HCT116 (cell line): ENCODE measurements at places on chromosomes 1 and 21. TPM values are rescaled to one million over a fixed set of nuclear protein-coding genes. Genes with fewer than 3 reads are reported as not detected.

DNA sequence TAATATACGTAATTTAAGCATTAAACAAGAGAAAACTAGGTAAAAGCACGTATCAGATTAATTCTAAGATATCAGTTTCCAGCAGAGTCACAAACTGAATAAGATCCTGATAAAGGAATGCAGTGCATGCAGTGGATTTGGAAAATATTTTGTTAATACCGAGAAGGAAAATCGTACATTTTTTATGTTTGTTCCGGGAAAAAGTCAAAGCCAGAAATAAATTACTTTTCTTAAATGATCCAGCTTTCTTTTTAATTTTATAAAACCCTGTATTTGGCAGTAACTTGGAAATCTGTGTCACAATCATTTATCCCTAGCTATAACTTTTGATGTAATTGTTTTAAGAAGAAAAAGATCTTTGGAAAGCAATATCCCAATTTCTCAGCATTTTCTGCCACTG is 955 bp downstream of the PALMD start:
- DNase-seq: no peak
- no peak overlapping the region for H3K4me3 ChIP-seq
- no peak overlapping the region for H3K27ac ChIP-seq

- no peak for DNase-seq
- no peaks in the 10 kb centered on the region for H3K27me3 ChIP-seq
- H3K36me3 ChIP-seq: no peaks in the 10 kb centered on the region
- no peak overlapping the region for H3K4me3 ChIP-seq
- no peak overlapping the region for H3K27ac ChIP-seq
- H3K4me1 ChIP-seq: peaks cover 5% of the 10 kb centered on the region
Measured at GRCh38 chr1:92995441-92996430, 34.5 kb upstream of the DIPK1A start.

- no peak overlapping the region for H3K4me3 ChIP-seq
- no peak overlapping the region; the same call in 1 of the 2 replicates for H3K27ac ChIP-seq
- no peaks in the 10 kb centered on the region for H3K27me3 ChIP-seq
- no peaks in the 10 kb centered on the region for H3K36me3 ChIP-seq
- H3K4me1 ChIP-seq: peaks cover 17% of the 10 kb centered on the region
Measured at GRCh38 chr1:10685808-10686403, 110.5 kb downstream of the CASZ1 start.

GRCh38 chr1:184562806-184563205 is 176.0 kb downstream of the C1orf21 start:
- H3K4me3 ChIP-seq: no peak overlapping the region
- no peak for DNase-seq
- H3K36me3 ChIP-seq: no peaks in the 10 kb centered on the region
- no peaks in the 10 kb centered on the region for H3K4me1 ChIP-seq
- no peaks in the 10 kb centered on the region for H3K27me3 ChIP-seq

- no peaks in the 10 kb centered on the region for H3K27me3 ChIP-seq
- H3K27ac ChIP-seq: no peak overlapping the region
- DNase-seq: no peak
- no peaks in the 10 kb centered on the region for H3K4me1 ChIP-seq
- H3K4me3 ChIP-seq: no peak overlapping the region
Measured at GRCh38 chr1:147235822-147236221, 6.7 kb upstream of the CHD1L start.

DNA sequence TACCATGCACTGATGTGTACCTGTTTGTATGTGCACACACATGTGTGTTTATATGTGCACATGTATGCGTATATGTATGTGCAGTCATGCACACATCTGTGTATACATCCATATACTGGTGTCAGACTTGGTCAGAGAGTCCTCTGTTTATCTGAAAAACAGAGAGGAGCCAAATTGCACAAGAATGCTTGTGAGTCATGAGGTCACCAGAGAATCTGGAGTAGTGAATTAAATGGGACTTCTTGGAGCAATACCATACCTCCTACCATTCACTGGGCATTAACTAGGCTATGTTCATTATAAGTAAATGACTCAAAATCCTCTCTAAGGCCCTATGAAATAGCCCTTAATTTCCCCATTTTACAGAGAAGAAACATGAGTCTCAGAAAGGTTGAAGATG is 272.1 kb upstream of the C1orf87 start:
- H3K27me3 ChIP-seq: no peaks in the 10 kb centered on the region
- H3K4me1 ChIP-seq: no peaks in the 10 kb centered on the region
- DNase-seq: no peak
- no peaks in the 10 kb centered on the region for H3K36me3 ChIP-seq

DNA sequence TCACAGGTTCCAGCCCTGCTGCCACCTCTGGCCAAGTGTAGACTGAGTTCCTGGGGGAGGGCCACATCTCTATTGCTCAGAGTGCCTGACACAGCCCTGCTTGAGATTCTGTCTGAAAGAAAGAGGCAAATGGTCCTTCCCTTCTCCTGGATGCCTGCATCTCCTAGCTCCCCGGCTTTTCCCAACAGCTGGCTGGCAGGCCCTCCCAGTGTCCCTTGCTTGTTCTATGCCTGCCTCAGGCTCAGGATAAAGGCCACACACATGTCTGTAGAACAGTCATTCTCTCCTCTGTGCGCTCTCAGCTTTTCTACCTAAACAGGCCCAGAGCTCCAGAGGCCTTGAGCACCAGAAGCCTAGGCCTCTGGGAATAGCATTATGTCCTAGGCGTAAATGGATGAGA is 343.4 kb upstream of the USP24 start:
- no peaks in the 10 kb centered on the region for H3K27me3 ChIP-seq
- no peaks in the 10 kb centered on the region for H3K36me3 ChIP-seq
- H3K4me1 ChIP-seq: no peaks in the 10 kb centered on the region
- DNase-seq: no peak

GRCh38 chr1:60596791-60597750 is 485.3 kb upstream of the NFIA start:
- peaks cover 4% of the 10 kb centered on the region; the same call in 1 of the 2 replicates for H3K27me3 ChIP-seq
- no peaks in the 10 kb centered on the region for H3K4me1 ChIP-seq
- H3K27ac ChIP-seq: no peak overlapping the region
- no peak overlapping the region for H3K4me3 ChIP-seq
- DNase-seq: no peak
- H3K36me3 ChIP-seq: no peaks in the 10 kb centered on the region

DNA sequence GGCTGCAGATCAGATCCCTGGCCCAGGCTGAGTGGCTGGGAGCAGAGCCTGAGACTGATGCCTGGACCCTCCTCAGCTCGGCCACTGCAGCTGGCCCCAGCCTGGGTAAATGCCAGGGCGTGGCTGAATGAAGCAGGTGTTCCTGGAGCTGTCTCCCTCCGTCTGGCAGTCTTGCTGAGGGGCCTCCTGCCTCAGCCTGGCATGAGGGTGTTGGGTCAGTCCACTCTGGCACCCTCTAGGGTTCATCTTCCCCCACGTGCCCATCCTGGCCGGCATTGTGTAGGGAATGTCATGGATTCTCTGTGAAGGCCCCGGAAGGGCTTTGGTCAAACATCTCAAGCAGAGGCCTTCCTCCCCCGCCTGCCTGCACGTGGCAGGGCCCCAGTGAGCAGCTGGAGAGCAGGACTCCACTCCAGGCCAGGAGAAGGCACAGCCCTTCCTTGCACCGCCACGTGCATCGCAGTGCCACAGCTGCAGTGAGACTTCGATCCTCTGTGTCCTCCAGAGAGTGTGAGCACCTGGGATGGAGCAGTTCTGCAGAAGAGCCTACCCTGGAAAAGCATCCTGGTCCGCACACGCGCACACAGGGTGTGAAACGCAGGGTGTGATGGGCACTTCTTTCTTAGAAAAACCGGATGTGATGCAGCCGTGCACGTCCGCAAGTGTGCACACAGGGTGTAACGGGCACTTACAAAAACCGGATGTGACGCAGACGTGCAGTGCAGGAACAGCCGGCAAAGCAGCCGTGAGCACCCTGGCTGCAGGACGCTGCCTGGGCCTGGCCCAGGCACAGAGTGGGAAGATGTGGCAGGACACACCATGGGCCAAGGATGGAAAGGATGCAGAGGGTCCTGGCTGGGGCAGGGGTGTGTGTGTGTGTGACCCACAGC is 4.6 kb upstream of the KRTAP10-4 start:
- DNase-seq: no peak
- no peak overlapping the region for H3K4me3 ChIP-seq
- no peak overlapping the region for H3K27ac ChIP-seq
- H3K36me3 ChIP-seq: no peaks in the 10 kb centered on the region

DNA sequence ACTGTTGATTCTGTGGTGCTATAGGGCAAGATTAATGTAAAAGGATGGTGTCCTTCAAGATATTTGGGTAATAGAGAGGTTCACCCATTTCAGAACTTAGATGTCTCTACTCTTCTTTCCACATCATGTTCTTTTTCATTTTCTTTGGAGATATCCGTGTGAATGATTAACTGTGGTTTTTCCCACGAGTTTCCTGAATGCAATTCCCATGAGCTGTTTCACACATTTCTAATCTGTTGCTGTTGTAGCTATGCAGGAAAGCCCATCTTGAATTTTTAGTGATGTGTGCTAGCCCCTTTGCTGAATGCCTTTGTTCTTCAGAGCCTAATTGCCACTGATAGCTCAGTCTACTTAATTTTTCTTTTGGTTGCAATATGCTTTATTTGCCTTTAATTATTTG is 27.6 kb downstream of the SNX27 start:
- H3K27me3 ChIP-seq: no peaks in the 10 kb centered on the region
- no peaks in the 10 kb centered on the region; the same call in 1 of the 2 replicates for H3K4me1 ChIP-seq
- no peak overlapping the region for H3K27ac ChIP-seq
- no peak for DNase-seq
- no peak overlapping the region for H3K4me3 ChIP-seq

GRCh38 chr21:44704636-44705001 is 6.8 kb downstream of the TSPEAR start:
- H3K27me3 ChIP-seq: peaks cover 9% of the 10 kb centered on the region; the same call in 1 of the 2 replicates
- no peaks in the 10 kb centered on the region for H3K36me3 ChIP-seq
- H3K4me1 ChIP-seq: no peaks in the 10 kb centered on the region
- H3K4me3 ChIP-seq: no peak overlapping the region
- H3K27ac ChIP-seq: no peak overlapping the region

DNA sequence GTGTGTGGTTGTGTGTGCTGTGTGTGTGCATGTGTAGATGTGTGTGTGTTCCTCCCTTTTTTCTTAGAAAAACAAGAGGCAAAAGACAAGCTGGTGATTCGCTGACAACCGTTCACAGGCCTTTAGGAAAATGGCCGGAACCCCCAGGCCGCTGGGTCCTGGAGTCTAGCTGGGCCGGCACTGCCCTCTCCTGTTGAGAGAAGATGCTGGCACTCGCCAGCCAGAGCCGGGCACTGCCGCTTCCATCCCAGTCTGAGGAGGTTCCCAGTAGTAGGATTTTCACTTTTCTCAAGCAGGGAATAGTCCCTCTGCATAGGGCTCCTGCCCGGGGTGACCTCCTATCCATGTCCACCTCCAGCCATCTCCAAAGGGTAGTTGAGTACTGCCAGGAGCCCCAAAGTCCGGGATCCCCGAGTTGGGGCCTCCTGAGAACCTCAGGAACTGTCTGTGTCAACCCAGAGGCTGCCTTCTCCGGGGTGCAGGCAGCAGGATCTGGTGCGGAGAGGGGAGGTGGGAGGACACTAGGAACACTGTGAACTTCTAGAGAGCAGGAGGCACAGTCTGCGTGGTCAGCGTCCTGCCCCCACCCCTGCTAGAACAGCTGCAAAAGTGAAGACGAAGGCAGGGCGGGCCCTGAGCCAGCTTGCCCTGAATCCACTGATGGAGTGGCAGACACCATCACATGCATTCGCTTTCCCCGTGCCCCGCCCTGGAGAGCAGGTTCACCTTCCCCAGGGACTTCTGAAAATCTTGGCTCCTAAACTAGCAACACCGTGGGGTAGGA is 44.1 kb upstream of the ARHGEF16 start:
- H3K4me3 ChIP-seq: no peak overlapping the region
- no peaks in the 10 kb centered on the region for H3K27me3 ChIP-seq
- no peak overlapping the region for H3K27ac ChIP-seq
- no peaks in the 10 kb centered on the region for H3K4me1 ChIP-seq

DNA sequence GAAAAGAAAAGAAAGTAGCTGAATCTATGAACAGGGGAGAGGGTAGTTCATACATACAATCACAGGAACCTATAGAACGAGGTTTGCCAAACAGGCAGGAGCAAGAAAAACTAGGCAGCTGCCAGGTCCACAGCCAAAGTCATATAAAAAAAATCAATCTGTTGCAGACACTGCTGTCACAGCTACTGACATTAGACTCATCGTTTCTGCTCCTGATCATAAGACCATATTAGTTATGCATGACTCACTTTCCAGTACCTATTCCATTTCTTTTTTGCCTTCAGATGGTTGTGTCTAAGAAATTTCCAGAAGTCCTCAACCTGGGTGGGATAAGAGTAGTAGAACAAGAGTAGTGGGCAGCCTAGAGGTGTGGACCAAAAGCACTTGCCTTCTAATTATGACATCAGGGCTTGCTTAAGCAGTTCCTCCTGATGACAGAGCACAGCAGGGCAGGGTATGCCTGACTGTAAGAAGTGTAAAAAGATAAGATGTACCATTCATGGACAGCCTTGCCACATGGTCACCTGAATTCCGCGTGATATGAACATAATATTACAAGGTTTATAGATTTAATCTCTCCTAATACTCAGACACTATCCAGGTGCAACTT is 323.2 kb upstream of the SGIP1 start:
- no peaks in the 10 kb centered on the region for H3K27me3 ChIP-seq
- no peak overlapping the region for H3K4me3 ChIP-seq
- no peaks in the 10 kb centered on the region for H3K36me3 ChIP-seq

DNA sequence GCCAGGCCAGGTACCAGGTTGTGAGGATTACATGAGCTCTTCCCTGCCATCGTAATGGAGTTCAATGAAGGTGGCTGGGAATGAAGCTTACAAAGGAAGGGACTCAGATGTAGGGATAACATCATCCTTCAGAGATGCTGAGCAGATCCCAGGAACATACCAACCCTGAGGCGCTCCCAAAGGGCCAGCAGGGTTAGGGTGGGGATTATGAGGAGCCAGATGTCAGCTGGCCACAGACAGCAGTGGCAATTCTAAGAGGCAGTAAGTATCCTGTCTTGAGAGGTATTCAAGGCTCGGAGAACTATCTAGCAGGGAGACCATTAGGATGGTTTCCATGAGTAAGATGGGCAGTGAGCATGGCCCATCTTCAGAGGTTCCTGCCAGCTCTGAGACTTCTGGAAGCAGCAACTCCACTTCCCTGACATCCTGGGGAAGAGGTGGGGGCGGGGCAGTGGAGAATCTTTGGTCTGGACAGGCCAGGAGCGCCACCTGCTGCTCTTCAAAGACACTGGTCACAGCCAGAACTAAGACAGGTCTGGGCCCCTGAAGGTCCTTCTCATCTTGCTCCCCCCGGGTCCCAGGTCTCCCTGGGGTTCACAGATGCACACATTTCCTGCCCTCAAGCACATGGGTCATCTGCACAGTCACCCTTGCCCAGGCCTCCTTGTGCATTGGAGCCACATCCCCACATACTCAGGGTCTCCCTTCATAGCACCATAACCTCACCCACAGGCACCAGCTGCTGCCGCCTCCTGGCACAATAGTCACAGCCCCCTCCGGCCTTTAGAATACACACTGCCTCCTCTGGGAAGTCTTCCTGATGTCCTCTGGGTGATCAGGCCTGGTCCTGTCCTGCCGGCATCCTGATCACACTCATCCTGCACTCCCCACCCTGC is 2.7 kb upstream of the SDC3 start:
- H3K27me3 ChIP-seq: no peaks in the 10 kb centered on the region
- H3K4me1 ChIP-seq: peaks cover 39% of the 10 kb centered on the region
- no peaks in the 10 kb centered on the region for H3K36me3 ChIP-seq
- peak overlapping the region; percentile 83; the same call in 1 of the 2 replicates for H3K27ac ChIP-seq
- DNase-seq: peak; percentile 74

The INAVA gene
- 18.8 TPM for total RNA-seq

The PRAMEF8 gene
- not detected for total RNA-seq

The TTC24 gene
- total RNA-seq: not detected

The DCLRE1B gene
- 13.4 TPM for total RNA-seq

The OR6N1 gene
- not detected for total RNA-seq

The TTC39A gene
- total RNA-seq: 15.4 TPM

The FBXO2 gene
- total RNA-seq: 81.1 TPM

The PRAMEF5 gene
- not detected for total RNA-seq

The THRAP3 gene
- 144 TPM for total RNA-seq

The RAVER2 gene
- total RNA-seq: 23.2 TPM

The MKNK1 gene
- 30.9 TPM for total RNA-seq
